ENCODE measurements at places on chromosomes 2 and 18. TPM values are rescaled to one million over a fixed set of nuclear protein-coding genes. Genes with fewer than 3 reads are reported as not detected.

Gene CRYGC
- total RNA-seq: not detected

Gene CFAP210
- total RNA-seq: 0.17 TPM

Gene TEX44
- not detected for total RNA-seq

Gene POTEI
- not detected for total RNA-seq

Gene LOXHD1
- not detected for total RNA-seq

Gene RUFY4
- total RNA-seq: not detected

Gene ZNF532
- 29.3 TPM for total RNA-seq

Gene CMPK2
- 0.47 TPM for total RNA-seq

Gene DCC
- total RNA-seq: 0.52 TPM

Gene DSG1
- not detected for total RNA-seq

Gene KCNJ3
- not detected for total RNA-seq

Gene CD8B2
- not detected for total RNA-seq

Gene SESTD1
- total RNA-seq: 33.7 TPM

Gene RNF103
- 12.6 TPM for total RNA-seq

All from bronchial smooth muscle cell (primary cell).